Fibroblast of skin of right biceps (primary cell): ENCODE measurements at places on chromosomes 11 and 22.

DNA sequence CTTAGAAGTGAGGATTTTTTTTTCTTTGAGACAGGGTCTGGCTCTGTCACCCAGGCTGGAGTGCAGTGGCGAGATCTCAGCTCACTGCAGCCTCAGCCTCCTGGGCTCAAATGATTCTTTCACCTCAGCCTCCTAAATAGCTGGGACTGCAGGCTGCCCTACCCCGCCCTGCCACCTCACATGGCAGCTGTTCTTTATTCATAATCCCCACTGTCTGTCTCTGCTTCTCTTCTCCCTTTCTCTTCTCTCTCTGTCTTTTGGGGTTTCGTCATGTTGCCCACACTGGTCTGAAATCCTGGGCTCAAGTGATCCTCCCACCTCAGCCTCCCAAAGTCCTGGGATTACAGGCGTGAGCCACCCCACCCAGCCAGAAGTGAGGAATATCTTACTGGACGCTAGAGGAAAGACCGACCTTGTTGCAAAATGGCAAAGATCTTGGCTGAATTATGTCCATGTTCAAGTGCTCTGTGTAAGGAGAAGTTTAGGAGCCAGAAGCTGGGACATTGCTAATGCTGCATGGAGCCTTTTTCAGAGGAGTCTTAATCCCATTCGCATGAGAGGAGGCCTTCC is 21.9 kb downstream of the KRTAP5-5 start:
- DNase-seq: no peak

DNA sequence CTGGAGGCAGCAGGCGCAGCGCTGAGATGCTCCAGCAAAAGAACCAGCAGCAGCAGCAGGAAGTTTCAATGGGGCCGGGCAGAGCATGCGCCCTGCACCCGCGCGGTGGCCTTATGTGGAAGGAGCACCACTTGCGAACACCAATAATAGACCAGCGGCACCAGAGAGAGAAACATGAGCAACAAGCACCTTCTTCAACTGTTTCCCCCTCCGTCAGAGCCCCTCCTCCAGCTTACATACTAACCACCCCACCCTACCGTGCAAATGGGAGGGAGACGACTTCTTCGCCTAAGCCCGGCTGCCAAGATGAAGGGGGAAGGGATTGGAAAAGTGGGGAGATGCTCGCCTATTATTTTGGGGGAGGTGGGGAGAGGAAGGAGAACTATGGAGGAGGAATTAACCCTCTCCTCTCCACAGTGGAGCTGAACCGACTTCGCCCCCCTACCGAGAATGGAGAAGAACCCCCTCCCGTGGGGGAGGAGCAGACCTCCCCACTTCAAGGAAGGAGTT is 1.1 kb downstream of the RSF1 start:
- DNase-seq: peak; percentile 85

DNA sequence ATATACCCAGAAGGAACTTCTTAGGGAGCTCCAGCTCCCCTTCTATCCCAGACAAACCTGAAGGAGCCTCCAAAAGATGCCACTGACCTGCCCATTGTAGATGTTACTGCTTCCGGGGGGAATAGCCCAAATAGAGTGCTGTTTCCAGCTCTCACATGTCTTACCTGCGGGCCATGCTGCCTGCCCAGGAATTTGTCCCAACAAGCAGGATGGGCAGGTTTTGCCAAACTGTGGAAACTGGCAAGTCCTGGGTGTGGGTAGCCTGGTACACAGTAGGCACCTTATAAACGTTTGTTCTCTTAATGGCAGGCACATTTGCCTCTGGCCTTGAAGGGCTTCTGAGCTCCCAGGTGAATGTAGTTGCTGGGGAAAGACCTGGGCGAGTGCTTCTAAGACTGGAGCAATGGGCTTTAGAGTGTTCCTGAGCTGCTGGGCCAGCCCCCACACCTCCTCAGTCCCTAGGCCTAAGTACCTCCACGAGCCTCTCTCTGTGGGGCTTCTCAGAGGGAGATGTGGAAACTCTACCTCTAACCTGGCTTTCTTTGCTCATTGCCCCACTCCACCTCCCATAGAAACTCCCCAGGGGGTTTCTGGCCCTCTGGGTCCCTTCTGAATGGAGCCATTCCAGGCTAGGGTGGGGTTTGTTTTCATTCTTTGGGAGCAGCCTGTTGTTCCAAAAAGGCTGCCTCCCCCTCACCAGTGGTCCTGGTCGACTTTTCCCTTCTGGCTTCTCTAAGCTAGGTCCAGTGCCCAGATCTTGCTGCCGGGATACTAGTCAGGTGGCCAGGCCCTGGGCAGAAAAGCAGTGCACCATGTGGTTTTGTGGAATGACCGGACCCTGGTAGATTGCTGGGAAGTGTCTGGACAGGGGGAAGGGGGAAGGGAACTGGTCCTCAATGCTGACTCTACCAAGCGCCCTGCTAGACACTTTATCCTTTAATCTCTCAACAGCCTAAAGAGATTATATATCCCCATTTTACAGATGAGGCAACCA is 37.2 kb downstream of the LIMK2 start:
- no peak for DNase-seq

DNA sequence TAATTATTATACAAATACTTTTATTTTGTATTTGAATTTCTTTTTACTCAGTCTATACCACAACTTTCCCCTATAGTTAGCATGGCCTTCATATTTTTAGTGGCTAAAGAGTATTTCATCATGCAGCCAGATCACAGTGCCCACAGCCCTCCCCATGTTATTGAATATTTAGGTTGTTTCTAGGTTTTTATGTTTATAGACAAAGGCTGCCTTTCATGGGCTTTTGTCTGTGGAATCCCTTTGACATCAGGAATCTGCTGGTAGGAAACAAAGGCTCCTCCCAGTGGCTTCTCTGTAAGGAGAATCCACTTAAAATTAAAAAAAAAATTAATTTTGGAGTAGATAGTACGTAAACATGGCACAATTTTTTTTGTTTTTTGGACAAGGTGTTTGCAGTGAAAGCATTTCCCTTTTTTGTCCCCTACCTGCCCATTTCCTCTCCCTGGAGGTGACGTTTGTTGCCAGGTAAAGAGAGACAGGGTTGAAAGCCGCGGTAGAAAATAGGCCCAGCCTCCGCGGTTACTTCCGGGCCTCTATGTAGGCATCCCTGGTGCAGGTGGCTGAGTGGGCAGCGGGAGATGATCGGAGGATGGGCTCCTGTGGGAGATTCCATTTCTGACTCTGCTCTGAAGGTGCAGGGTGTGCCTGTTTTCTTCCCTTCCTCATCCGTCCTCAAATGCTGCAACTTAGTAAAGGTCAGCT is 82.2 kb upstream of the OR4B1 start:
- DNase-seq: no peak

GRCh38 chr11:27052668-27053067 is 12.1 kb downstream of the BBOX1 start:
- DNase-seq: no peak

GRCh38 chr22:35622191-35622913 is 5.2 kb upstream of the MB start:
- no peak for DNase-seq

DNA sequence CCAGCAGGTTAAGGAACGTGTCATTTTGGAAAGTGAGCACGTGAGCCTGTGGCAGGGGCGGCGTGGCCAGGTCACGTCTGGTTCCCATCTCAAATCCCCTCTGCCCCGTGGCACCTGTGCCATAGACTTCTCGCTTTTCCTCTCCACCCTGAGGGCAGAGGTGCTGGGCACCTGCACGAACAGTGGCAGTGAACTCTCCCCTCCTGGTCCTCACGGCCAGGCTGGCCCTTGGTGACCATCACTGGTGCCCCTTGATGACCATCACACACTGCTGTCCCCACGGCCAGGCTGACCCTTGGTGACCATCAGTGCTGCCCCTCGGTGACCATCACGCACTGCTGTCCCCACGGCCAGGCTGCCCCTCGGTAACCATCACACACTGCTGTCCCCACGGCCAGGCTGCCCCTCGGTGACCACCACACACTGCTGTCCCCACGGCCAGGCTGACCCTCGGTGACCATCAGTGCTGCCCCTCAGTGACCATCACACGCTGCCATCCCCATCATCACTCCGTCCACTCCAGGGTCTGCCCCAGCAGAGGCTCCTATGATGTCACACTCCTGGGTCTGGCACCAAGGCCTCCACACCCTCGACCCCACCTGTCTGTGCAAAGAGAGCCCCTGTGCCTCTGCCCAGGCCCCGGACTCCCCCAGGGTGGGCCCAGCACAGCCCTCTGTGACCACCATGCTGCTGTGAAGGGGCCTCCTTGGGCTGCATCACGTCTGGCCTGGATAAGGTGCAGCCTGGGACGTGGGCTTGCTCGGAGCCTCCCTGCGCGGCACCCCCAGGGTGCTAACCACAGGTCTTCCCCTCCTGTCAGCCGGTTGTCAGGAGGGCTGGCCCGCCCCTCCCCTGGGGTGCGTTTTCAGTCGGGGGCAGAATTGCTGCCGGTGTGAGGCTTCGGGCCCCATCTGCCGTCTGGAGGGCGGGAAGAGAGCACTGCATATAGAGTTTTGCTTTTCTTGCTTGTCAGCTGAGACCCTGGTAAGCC is 738.6 kb downstream of the BRD1 start:
- DNase-seq: no peak

- no peak for DNase-seq
These were observed 338.6 kb downstream of the INSC start for GRCh38 chr11:15453211-15453765.

DNA sequence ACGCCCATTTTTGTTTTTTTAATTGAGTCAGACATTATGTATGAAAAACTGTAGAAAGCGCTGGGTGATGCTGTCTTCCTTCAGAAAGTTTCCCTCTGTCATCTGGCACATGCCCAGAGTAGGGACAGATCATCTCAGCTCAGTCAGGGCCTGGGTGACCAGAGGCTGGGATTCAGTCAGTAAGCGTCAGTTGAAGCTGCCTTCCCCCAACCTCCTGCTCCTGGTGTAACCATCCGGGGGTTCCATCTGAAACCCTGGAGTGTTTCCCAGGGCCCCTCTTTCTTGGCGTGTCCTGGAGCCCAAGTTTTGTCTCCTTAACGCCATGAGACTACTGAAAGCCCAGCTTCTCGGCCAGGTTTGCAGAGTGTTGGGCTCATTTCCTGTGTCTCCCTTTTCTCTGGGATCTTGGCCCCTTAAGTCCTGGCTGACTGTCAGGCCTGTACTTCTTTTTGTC is 10.7 kb downstream of the PPFIA1 start:
- peak; percentile 48 for DNase-seq

GRCh38 chr11:38206663-38207062 is 1608.6 kb upstream of the RAG2 start:
- no peak for DNase-seq

GRCh38 chr11:2942872-2943710 is 13.9 kb upstream of the PHLDA2 start:
- DNase-seq: no peak

DNA sequence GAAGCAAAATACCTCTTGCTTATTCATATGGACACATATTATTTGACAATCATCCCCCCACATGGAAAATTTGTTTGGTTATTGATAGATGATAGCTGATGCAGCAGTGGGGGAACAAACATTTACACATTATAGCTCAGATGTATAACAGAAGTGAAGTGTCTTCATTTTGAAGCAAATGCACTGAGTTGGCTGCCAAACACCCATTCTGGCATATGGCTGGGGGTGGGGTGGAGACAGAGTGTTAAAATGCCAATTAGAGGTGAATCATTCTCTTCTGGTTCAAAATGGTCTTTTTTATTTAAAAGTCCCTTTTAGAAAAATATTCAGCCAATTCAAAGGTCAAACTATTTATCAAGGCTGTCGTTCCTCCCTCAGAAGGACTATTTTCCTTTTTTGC is 157.3 kb upstream of the TRPC6 start:
- DNase-seq: no peak

DNA sequence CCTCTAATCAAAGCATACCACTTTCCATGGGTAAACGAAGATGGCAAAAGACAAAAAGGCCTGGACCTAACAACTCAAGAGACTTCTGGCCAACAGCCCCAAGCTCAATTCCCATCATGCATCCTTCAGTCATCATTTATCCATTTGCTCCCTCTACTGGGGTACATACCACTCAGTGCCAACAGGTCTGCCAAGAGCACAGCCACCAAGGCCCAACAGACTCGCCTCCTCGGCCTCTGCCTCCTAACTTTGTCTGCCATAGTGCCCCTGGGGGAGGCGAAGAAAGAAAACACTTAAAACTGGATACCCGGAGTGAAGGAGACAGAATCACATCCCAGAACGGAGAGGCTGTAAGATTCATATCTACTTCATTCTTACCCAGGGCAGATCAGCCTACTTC is 1.1 kb downstream of the HYOU1 start:
- DNase-seq: peak; percentile 36

DNA sequence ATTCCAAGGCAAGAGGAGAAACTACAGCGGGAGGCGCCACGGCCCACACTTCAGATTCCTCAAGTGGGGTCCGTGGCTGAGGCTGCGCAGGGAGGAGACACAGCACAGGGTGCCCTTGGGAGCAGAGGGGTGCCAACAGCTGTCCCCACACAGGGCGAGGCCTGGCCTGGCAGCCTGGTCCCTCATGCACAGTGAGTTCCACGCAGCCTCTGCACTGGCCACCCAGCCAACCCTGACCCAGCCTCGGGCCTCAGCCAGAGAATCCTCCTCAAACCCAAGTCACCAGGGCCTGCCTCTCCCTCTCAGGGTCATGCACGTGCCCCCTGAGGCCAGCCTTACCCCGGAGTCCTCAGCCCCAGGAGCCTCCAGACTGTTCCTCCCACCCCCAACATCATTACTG is 22.4 kb upstream of the MOB2 start:
- DNase-seq: no peak

- no peak for DNase-seq
These were observed 3.5 kb upstream of the AMPD3 start for GRCh38 chr11:10451426-10452116.

GRCh38 chr11:127693686-127694085 is 693.1 kb upstream of the KIRREL3 start:
- no peak for DNase-seq

DNA sequence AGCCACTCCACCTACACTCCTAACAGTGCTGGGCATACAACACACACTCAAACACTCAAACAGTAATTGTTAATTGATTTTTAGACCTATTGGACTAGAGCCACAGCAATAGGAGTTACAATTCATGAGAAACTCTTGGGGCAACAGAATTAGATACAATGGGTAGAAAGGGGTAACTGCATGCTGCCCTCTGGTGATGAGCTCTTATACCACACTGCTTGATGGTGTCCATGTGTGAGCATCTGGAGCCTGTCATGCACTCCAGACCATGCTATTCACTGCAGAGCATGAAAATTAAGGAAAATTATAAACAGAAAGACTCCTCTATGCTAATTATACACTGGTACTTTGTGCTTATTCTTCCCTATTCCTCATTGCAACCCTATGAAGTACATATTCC is 975.5 kb upstream of the CCDC90B start:
- peak; percentile 2 for DNase-seq
